ENCODE measurements at places on chromosomes 1 and 21. TPM values are rescaled to one million over a fixed set of nuclear protein-coding genes. Genes with fewer than 3 reads are reported as not detected.

BNIPL gene
- 0.16 TPM for total RNA-seq

EVI5 gene
- total RNA-seq = 47.7 TPM

OR2G6 gene
- total RNA-seq = not detected

LCE1B gene
- not detected for total RNA-seq

LHX8 gene
- not detected for total RNA-seq

EPHA2 gene
- 7.9 TPM for total RNA-seq

GPR25 gene
- total RNA-seq = not detected

UBXN10 gene
- not detected for total RNA-seq

SYNJ1 gene
- total RNA-seq = 5.8 TPM

PLA2G2A gene
- not detected for total RNA-seq

LRRC38 gene
- total RNA-seq = not detected

OR2G2 gene
- not detected for total RNA-seq

IVL gene
- total RNA-seq = not detected

CD244 gene
- not detected for total RNA-seq

FAM78B gene
- 0.26 TPM for total RNA-seq

TDRD5 gene
- not detected for total RNA-seq

MMP23B gene
- total RNA-seq = 4.6 TPM

ADAMTS1 gene
- 118 TPM for total RNA-seq

CR1L gene
- total RNA-seq = not detected

PCAT6 gene
- 0.16 TPM for total RNA-seq

HES2 gene
- 0.09 TPM for total RNA-seq

MYBPH gene
- 0.26 TPM for total RNA-seq

TMCO4 gene
- 13.7 TPM for total RNA-seq

B3GALT2 gene
- total RNA-seq = 0.32 TPM

PPIAL4G gene
- not detected for total RNA-seq

RRP1 gene
- total RNA-seq = 12.3 TPM

GBP2 gene
- total RNA-seq = 87.7 TPM

TAF13 gene
- total RNA-seq = 69.0 TPM

CFAP45 gene
- total RNA-seq = 1.0 TPM

RAP1GAP gene
- total RNA-seq = 0.16 TPM

HMCN1 gene
- 52.2 TPM for total RNA-seq

All from bronchial smooth muscle cell (primary cell).